Activated T-cell treated with anti-CD3 and anti-CD28 coated beads for 4 hours (primary cell): ENCODE measurements at places on chromosomes 2 and 18.

DNA sequence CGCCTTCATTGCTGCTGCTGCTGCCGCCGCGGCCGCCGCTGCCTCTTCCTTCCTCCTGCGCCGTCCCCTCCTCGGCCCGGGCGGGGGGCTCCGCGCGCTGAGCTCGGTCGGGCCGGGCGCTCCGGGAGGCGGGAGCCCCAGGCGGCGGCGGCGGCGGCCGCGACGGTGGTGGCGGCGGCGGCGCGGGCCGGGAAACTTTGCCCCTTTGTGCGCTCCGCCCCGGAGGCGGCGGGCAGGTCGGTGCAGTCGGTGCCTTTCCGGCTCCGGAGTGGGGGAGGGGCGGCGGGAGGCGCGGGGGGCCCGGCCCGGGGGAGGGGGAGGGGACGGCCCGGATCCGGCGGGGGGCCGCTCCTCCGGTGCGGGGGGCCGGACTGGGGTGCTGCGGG lies 205 bp downstream of the TET3 start:
- no peak for DNase-seq

- DNase-seq: no peak
These were observed 129.5 kb downstream of the MTCL1 start for GRCh38 chr18:8834881-8835280.

DNA sequence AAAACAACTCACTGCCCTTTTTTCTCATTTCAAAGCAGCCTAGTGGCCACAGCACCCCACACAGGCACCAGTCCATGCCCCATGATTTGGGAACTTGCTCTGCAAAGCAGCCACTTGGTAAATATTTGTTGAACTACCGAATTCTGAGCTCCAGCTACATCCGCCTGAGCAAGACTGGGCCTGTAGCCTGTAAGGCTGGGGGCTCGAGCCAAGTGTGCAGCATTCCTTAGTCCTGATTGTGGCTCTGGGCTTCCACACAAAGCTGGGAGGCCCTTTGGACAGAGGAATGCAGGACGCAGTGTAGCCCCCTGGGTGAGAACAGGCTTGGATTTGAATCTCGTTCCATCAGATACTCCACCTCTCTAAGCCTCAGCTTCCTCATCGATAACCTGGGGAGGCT lies 88.4 kb downstream of the ACTR2 start:
- no peak for DNase-seq

- no peak for DNase-seq
These were observed 99.6 kb downstream of the CTIF start for GRCh38 chr18:48638451-48638850.

DNA sequence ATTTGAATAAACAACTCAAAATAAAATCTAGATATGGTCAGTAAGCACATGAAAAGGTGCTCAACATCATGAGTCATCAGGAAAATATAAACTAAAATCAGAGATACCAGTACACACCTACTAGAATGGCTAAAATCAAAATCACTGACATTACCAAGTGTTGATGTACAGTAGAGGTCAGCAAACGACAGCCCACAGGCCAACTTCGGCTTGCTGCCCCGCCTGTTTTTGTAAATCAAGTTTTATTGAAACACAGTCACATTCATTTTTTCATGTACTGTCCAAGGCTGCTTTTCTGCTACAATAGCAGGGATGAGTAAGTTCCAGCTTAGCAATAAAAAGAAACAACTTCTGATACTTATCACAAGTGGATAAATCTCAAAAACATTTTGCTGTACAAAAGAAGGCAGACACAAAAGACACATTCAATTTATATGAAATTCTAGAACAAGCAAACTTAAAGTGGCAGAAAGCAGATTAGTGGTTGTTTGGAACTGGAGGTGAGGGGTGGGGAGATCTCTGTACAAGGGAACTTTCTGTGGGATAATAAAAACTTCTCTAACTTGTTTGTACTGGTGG lies 32.1 kb downstream of the TRAK2 start:
- DNase-seq: no peak

DNA sequence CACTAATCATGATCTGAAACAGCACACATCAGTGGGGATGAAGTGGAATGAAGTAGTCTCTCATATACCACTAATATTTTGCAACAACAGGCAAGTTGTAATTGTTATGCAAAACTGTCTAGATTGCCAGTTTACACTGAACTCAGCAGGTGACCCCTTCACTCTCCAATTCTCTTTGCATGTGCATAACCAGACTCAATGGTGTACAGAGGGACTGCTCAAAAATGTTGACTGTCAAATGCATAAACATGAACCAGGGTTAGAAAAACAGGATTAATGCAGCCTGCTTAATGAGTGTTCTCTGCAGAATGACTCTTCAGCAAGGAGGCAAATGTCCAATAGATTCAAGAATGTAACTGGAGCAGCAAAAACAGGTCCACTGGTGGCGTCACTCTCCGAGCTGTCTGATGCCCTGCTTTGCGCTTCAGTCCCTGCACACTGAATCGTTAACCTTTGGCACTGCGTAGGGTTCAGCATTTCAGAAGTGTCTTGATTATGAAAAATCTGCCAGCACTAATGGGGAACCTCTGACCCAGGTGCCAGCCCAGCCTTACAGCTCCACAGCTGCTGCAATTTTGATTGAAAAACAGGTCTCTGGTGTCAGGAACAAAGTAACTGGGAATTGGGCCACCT lies 209.3 kb downstream of the TDRD15 start:
- DNase-seq: no peak

DNA sequence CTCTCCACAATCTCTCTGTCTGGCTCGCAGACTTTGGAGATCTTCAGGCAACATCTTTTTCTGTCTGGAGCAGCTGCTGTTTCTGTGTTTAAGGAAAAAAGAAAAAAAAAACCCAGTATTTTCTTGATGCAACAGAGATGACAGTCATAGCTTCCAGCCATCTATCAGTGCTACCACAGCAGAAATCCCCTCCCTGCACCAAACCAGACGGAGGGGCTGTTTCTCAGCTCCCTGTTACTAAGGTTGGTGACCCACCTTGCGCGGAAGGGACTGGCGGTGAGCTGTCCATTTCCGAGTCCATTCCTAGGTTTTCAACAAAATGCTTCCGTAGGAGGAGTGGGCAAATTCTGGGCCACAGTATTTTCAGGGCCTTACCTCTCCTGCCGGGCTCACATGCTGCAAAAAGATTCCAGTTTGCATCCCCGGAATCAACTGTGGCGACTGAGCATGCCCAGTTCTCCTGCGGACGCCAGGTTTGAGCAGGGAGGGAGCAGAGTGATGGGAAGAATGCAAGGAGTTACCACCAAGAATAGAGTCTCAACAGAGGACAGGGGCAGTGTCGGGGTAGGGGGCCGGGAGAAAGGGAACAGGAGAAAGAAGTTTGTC lies 1.2 kb downstream of the SLC4A10 start:
- DNase-seq: no peak

DNA sequence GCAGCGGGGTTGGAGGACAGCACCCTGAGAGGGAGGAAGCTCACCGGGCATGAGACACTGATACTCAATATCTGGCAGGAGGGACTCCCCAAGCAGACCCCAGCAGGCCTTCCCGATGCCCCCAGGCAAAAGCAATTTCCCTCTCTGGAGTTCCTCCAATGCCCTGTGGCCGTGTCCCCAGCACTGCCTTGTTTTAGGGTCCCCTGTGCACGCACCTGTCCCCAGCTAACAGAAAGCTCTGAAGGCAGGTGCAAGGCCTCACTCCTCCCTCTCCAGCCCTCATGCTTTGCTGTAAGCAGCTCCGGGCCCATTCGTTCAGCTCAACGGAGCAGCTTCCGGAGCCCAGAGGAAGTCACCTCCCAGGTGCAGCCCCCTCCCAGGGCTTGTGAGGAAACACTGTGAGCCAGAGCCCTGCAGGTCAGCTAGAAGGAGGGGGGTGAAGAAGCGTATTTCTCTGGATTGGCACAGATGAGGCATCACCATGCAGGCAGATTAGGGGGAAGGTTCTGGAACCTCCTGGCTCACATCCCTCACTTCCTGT lies 50.3 kb upstream of the ID2 start:
- no peak for DNase-seq
